Stimulated activated CD8-positive, alpha-beta memory T cell treated with anti-CD3 and anti-CD28 coated beads, Interleukin-4, amount 100 ng/mL, for 1 hour (primary cell): ENCODE measurements at places on chromosomes 13 and 19.

GRCh38 chr13:75724752-75725517 lies 88.8 kb downstream of the LMO7 start:
- no peak for DNase-seq

- no peak for DNase-seq
Measured at GRCh38 chr13:107289540-107289939, 721.6 kb upstream of the ARGLU1 start.

DNA sequence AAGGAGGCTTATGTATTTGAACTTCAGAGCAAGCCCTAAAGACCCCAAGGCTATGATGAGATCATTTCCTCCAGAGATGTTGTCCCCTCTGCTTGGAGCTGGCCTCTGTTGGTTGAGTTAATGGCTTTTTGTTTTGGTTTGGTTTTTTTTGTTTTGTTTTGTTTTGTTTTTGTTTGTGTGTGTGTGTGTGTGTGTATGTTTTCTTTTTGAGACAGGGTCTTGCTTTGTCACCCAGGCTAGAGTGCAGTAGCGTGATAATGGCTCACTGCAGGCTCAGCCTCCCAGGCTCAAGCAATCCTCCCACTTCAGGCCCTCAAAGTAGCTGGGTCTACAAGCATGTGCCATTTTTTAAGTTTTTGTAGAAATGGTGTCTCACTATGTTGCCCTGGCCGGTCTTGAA lies 1076.2 kb downstream of the UQCRFS1 start:
- DNase-seq = no peak

GRCh38 chr13:113053376-113053775 lies 52.2 kb upstream of the F7 start:
- DNase-seq = no peak

DNA sequence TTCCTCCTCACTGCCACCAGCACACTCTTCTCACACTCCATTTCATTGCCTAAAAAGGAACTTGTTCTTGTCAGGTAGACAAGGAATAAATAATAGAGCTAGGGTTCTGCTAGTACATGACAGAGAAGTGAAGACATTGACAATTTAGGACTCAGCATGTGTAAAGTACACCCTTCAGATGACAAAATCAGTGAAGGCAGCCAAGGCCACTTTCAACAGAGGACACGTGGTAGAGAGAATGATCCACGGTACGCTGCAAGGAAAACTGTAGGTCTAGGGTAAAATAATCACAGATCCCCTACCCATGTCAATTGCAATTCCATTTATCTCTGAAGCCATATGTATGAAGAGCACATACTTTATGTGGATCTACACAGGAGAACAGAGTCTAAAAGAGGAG lies 7.2 kb upstream of the SPATA13 start:
- DNase-seq = no peak

GRCh38 chr19:43584484-43584883 lies 8.9 kb downstream of the PINLYP start:
- no peak for DNase-seq

DNA sequence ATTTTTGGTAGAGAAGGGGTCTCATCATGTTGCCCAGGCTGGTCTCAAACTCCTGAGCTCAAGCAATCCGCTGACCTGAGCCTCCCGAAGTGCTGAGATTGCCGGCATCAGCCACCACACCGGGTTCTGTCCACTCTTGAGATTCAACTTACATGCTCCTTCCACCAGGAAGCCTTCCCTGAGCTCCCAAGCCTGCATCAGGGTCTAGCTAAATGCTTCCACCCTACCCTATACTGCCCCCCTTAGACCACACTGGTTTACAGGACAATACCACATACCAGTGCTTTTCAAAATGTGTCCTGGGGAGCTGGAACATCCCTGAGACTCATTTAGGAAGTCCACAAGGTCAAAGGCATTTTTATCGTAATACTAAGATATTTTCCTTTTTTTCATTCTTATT lies 15.1 kb upstream of the CACNG8 start:
- DNase-seq = no peak

DNA sequence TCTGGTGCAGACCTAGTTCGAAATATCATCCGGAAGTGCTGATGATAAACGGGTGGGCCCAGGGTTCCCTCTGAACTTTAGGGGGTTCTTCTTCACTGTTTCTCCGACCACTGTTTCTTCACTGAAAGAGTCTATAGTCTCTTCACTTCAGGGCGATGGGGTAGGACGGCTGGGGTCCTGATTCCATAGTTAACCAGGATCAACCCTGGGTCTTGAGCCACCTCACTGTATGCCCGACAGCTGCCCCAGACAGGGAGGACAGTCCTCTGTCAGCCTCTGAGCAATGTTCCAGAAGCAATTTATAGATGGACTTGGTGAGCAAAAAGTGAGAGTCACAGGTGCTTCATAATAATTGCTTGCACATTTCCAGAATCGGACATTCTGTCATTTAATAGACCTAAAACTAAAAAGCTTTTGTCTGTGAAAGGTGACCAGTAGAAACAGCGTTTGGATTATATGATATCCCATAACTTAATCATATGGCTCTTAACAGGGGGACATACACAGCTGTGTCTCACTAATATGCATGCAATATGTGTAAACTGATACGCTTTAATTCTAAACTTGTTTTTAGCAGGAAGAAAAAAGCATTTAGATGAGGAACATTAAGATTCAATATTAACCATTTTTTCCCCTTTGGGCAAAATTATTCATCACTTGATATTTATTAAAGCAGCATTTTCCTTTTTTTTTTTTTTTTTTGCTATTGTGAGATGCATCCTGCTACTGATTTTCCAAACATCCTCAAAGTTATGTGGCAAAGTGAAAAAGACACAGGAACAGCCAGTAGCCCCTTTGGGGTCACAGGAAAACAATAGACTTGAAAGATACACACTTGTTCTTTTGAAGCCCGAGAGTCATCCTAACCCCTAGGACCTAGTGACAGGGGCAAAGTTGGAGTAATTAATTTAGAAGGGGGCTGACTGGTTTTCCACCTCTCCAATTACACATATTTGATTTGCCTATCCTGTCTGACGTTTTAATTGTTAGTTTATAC lies 277.0 kb downstream of the ZNF536 start:
- no peak for DNase-seq

DNA sequence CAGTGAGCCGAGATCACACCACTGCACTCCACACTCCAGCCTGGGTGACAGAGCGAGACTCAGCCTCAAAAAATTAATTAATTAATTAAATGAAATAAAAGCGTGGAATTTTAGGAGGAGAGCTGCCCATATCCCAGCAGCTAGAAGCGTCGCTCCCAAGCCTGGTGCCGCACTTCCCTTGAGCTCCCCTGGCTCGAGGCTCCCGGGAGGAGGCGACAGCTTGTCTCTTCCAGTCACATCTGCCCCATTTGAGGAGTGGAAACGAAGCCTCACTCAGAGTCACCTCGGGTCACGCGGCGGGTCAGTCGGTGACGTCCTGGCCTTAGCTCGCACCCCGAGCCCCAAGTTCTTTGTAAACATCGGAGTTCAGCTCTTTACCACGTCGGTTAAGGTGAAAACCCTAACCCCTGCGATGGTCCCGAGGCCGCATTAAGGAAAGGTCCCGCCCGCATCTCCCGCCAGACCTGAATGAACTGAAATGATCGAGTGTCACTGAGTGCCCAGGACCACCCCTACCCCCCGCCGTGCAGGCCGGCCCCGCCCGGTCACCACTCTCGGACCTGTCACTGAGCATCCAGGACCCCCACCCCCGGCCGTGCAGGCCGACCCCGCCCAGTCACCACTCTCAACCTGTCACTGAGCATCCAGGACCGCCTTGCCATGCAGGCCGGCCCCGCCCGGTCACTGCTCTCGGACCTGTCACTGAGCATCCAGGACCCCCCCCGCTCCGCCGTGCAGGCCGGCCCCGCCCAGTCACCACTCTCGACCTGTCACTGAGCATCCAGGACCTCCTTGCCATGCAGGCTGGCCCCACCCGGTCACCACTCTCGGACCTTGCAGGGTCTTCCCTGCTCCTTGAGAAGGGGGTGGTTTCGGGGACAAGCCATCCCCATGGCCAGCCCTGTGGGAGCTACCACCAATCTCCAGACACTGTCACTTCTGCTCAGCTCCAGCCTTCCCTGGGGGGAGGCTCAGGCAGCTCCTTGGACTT lies 176.9 kb downstream of the KDM4B start:
- no peak for DNase-seq

DNA sequence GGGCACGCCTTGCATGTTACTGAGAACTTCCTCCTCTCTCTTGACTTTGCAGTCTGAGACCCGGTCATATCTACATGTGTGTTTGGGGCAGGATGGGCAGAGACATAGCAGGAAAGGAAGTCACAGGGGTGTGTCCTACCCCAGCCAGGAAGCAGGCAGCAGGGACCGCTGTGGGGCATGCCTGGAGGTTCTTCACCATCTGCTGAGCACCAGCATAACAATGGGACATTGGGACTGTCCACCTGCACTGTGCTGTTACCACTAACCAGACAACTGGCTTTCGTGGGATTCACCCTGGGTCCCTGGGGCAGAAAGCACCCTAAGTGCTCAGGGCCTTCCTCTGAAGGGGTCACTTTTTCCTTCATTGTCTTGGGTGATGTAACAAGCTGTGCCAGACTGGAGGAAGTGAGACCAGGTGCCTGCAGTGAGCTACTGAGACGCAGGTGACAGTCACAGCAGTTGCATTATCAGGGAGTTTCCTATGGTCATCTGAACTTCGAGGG lies 2.6 kb upstream of the HAUS5 start:
- DNase-seq = no peak

DNA sequence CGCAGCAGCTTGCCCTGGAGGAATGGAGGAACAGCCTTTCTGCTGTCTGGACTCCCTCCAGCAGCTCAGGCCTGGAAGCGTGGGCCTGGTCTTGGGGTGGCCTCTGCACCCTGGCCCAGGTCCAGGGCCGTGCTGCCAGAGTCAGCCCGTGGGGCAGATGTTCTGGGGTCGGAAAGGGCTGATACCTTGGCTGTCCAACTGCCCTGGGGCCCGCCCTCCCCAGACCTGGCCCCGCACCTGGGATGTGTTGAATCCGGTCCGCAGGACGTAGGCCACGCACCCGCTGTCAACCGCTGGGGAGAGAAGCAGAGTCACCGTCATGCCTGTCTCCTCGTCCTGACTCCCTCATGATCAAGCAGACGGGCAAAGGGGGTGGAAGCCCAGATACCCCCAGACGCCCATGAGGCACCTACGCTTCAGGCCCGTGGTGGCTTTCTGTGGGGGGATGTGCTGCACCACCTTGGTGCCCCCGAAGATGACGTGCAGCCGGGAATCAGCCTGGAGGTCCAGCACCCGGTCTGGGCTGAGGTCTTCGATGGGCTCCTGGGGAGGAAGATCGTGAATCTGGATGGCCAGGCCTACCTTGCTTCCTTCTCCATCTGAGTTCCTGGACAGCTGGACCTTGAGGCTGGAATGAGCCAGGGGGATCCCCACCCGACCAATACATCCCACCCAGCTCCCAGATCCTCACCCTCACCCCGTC lies 7.7 kb downstream of the ATP13A1 start:
- DNase-seq = no peak

GRCh38 chr13:69545551-69545950 lies 562.1 kb upstream of the ATXN8OS start:
- no peak for DNase-seq

DNA sequence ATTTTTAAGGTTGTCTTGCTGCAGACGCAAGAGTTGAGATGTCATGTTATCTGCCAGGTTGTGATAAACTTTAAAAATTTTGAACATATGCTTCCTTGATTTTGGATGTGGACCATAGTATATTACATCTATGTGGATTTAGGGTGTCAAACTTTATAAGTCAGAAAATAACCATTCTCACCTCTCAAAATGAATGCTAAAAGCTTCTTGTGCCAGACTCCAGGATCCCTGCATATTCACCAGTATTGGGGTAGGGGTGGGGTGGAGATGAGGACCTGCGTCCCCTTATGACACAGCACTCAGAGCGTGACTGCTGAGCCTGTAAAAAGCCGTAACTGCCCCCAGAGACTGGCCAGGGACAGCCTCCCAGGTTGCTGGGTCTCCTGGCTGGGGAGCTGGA lies 524.4 kb downstream of the LMO7 start:
- DNase-seq = no peak

- DNase-seq = peak; percentile 28
Measured at GRCh38 chr19:41792513-41793413, 3.6 kb upstream of the CEACAM3 start.

DNA sequence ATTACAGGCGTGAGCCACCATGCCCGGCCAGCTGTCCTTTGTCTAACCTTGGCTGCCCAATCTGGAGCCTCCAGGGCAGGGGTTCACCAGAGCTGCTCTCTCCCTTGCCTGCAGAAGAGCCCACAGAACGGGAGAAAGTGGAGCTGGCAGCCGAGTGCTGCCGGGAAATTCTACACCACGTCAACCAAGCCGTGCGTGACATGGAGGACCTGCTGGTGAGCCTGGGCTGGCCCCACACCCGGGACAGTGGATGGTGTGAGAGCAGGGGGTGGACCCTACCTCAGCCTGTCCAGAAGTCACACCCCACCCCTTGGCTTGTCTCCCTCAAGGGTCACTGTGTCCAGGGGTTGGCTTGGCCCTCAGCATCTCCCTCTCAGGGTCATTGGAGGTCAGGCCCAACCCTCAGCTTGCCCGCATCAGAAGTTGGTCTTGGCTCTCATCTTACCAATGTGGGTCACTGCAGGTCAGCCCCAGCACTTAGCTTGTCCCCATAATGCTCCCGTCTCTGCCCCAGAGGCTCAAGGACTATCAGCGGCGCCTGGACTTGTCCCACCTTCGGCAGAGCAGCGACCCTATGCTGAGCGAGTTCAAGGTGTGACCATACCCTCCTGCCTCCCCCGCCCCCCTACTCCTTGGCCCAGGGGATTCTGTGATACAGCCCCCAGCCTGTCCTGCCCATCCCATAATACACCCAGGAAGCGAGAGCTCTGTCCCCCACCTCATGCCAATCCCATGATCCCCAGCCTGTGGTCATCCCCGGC lies 20.4 kb downstream of the ARHGEF1 start:
- no peak for DNase-seq

GRCh38 chr13:89029062-89029461 lies 1357.9 kb downstream of the SLITRK5 start:
- DNase-seq = no peak

- DNase-seq = no peak
Measured at GRCh38 chr19:28044477-28044876, 1168.5 kb downstream of the UQCRFS1 start.

DNA sequence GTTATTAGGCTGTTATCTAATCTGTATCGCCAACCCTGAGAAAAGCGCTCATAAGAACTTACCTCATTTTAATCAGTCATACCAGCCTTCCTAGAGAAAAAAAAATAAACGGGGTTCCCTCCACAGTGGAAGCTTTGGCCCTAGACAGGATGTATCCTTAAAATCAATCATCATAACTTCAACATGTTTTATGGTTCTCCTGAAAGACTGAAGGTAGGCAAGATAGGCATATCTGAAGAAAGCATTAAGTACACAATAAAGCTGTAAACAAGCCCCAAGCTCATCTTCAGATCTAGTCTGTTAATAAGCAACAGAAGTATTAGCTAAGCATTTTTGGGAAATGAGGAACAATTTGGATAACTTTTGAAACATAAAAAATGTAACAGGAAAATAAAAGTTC lies 18.7 kb upstream of the SERP2 start:
- no peak for DNase-seq
